ENCODE measurements at places on chromosomes 6 and 20.

DNA sequence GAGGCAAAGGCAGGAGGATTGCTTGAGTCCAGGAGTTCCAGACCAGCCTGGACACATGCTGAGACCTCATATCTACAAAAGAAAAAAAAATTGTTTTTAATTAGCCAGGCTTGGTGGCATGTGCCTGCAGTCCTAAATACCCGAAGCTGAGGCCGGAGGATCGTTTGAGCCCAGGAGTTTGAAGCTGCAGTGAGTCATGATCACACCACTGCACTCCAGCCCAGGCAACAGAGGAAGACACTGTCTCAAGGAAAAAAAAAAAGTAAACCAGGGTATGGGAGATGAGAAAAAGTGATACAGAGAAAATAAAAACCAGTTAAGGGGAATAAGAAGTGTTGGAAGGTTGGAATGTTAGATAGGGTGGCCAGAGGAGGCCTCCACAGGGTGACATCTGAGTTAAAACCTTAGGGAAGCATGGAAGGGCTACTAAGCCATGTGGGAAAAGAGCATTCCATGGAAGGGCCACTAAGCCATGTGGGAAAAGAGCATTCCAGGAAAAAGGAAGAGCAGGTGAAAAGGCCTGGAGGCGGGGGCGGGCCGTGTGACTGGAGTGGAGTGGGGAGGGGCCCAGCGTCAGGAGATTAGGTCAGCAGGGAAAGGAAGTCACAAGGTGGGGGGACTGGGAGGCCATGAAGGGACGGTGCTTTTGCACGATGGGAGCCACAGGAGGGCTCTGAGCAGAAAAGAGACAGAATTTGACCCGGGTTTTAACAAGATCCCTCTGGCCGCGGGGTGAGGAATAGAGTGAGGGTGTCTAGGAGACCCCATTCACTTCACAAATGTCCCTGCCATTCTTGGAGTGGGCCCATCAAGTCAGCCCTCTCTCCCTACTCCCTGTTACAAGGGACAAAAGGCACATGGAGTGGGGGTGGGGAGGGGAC is 18.3 kb downstream of the CPNE5 start:
- no peak for DNase-seq

DNA sequence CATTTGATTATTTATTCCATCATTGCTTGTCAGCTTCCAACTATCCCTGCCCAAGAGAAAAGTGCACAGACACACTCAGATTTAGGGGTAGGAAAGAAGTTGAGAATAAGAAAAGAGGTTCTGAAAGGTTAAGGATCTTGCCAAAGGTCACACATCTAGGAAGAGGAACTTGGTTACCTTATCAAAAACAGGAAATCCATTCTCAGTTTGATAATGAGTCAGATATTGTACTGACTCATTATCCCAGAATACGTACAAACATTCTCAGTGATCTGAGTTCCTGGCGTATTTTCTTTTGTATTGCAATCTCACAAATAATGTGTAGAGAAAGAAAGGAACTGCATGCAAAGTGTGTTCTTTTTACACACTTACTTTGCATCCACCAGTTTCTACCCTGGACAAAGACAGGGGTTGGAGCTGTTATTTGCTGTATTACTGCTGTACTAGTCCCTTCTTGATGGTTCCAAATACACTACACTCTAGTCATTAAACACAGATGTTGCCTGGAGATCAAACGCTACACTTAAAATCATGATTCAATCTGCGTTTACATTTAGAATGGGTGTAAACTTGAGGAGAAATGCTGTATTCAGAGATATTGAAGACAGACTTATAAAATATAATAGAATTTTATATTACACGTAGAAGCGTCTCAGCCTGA is 545.7 kb downstream of the PRKN start:
- DNase-seq, result no peak

DNA sequence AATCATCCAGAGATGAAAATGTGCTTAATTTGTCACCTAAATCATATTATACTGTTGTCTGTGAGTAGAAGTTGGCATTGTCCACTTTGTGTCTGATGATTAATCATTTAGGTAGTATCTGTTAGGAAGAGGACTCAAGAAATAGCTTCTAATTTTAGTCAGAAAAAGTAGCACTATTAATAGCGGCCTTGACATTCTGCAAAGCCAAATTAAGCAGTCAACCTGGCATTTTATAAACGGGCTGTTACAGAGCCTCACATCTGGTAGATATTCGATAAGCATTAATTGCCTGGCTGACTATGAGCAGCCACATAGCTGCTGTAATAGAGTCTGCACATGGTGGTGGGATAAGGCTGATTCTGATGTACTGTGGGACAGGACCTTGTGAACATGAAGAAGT is 99.5 kb downstream of the KLHL32 start:
- no peak for DNase-seq

DNA sequence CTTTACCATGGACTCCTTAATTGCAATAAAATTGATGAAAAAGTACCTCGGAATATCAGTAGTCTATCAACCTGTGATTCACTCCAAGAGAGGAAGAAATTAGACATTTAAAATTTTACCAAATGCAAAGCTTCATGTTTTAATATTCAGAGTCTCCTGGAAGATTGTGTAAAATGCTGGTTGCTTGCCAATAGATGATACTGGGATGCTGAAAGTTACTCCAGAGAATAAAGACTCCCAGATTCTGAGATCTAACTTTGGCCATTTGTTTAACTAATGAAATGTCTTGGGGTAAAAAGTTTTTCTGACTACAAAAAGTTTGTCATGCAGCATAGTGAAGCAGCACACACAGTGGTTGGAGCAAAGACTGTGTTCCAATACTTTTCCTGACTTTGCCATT is 176.7 kb upstream of the RSPO3 start:
- DNase-seq, result no peak

GRCh38 chr6:3884007-3884745 is 35.0 kb downstream of the FAM50B start:
- no peak for DNase-seq

DNA sequence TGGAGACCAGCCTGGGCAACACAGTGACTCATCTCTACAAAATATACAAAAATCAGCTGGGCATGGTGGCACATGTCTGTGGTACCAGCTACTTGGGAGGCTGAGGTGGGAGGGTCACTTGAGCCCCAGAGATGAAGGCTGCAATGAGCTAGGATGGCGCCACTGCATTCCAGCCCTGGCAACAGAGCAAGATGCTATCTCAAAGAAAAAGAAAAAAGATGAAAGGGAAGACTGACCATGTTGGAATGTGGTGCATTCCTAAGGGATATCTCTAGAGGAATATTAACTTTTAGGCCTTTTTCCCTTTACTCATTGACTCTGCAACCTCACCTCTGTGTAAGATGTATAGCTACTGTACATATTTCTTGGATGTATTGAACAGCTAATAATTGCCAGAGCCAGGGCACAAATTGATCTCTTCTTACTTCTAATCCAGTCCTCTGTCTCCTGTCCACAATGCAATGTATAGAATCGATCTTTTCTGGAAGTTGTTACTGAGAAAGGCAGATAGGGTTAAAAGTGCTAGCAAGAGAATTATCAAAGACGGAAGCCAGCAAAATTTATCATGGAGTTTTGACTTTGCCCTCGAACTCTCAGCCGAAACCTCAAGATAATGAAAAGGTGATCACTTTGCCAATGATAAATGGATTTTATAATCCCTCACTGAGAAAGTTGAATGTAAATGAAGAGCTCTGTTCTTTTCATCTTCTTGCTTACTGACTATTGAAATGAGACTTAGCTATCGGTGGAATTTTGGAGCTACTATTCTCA is 46.3 kb downstream of the GCNT2 start:
- DNase-seq, result no peak

DNA sequence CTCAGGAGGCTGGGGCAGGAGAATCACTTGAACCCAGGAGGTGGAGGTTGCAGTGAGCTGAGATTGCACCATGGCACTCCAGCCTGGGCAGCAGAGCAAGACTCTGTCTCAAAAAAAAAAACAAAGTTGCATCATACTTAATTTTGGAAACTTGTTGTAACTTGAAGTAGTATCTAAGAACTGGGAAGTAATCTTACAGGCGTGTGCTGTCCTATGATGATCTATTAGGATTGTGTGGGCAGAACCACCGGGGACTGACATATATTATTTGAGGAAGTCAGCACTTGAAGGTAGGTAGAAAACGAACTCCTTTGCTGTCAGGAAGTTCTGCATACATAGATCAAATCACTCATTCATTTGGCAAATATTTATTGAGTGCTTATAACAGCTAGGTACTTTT is 188.5 kb downstream of the ZNF217 start:
- DNase-seq, result no peak

- DNase-seq, result no peak
Measured at GRCh38 chr20:25191689-25192088, 3.8 kb upstream of the ENTPD6 start.

- DNase-seq, result no peak
Measured at GRCh38 chr20:63473555-63474449, 1.3 kb upstream of the KCNQ2 start.

DNA sequence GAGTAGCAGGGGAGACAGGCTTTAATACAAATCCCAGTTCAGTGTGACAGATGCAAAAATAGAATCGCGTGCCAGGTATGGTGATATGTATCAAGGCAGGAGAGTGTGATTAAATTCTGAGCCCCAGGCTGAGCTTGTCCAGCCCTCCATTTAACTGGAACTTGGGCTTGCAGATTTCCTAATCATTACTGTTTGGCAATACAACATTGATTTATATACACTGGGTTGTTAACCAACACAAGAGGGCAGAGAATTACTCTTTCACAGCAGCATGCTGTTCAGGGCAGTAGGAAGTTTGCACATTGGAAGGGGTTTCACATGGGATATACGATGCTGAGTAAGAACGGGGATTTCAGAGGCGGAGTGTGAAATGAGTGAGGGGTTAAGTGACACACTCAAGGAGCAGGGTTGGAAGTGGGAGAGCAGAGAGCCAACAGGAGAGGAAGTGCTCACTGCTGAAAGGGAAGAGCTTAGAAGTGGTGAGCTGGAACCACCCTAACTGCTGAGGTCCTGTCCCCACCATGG is 70.8 kb upstream of the ATXN1 start:
- no peak for DNase-seq

DNA sequence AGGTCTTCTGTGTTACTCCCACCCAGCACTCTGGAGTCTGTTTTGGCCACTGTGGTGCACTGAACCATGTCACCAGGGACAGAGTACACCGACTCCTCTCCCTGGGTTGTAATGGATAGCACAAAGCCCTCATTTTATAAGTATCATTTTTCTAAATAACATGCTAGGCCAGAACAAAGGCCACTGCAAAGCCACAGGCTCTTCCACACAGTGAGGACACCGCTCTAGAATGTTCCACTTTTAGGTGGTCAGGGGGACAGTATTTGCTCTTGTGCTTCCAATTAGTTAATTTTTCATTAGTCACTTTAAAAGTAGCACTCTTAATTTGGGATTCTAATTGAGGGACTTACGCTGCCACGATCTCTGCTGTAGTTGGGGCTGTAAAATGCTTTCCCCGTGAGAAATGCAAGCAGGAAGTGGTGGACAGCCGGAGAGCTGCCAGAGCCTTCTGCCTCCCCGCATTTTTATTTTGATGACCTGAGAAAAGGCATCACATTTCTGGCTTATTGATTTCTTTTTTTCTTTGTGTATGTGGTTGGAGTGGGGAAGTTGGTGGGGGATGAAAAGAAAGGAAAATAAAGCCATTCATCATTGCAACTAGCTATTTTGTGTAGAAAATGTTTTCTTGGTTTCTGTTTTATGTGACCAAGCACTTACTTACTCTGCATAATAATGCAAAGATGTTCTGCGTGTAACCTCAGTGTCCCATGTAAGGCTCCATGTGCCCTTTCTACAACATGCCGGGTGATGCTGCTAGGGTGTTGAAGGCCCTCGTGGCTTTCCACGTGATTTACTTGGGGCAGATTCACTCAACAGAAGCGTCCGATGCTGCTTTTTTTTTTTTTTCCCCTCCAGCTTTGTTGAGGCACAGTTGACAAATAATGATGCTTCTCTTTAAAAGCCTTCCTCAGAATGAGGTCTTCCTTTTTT is 195.9 kb downstream of the SASH1 start:
- DNase-seq, result no peak

DNA sequence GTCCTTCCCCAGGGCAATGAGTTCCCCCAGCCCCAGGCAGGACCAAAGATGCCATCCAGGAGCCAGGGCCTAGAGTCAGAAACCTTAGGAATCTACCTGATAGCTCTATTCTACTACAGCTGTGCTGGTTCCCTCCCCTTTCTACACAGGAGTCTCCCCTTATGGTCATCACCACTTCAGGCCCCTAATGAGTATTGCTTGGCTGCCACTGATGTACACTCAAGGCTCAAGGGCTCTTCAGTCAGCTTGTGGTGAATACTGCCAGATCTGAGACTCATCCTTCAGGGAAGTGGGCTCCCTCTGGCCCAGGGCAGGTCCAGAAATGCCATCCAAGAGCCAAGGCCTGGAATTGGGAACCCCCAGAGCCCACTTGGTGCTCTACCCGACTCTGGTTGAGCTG is 248.6 kb downstream of the ALDH8A1 start:
- no peak for DNase-seq

DNA sequence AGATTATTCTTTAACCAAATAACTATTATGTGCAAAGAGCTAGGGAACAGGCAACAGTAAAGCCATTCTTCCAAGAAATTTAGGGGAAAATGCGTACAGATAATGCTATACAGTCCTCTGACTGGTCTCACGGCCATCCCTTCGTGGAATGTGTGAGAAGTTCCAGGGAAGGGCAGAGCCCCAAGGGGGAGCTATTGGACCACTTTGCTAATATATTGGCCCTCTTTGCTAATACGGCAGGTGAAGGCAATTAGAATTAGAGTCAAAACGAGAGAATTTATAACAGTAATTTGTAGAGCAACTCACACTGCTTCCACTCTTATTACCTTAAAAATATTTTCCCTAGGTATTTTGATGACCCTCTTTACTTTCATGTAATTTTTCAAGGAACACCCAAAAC is 140.4 kb downstream of the IMPG1 start:
- no peak for DNase-seq

DNA sequence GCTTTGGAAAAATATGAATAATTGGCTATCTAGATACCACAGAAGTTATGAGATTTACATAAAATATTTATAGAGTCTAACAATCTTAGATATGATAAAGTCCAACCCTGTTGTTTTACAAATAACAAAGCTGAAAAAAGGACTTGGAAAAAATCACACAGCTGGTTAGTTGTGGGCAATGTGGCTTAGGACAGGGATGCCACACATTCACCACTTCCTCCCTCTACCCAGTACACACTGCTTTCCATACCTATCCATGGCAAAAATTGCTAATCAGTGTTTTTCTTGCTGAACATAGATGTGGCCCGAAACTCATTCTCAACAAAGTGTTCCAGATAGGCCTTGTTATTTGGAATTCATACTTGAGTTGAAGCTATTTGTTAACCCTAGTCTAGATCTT is 147.3 kb upstream of the BMP5 start:
- no peak for DNase-seq

DNA sequence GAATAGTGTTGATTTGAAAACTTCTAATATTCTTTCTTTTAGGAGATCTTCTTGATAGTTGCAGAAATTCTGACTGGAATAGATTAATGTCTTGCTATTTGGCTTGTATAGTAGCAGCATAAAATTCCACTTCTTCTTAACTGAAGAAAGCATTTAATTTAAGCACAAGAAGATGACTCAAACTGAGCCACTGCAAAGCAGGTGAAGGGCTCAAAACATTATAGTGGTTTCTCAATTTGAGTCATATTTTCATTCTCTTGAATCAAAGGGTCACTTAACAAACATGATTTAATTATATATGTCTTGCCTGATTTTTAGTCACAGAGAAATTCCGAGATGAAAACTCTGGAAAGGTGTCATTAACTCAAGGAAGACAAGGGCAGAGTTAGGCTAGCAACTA is 239.3 kb downstream of the ZNF217 start:
- DNase-seq, result no peak

GRCh38 chr6:6221787-6222535 is 98.5 kb downstream of the F13A1 start:
- DNase-seq, result no peak

GRCh38 chr20:16083639-16084280 is 489.5 kb downstream of the KIF16B start:
- no peak for DNase-seq

Measured in stimulated activated CD8-positive, alpha-beta memory T cell treated with anti-CD3 and anti-CD28 coated beads, Interleukin-7, amount 100 ng/mL, for 1 hour (primary cell).